ENCODE measurements at places on chromosomes 3 and 15.
A peak's percentile ranks its signal among the peaks of the same experiment; 100 is the strongest.

GRCh38 chr15:26772154-26773066, at the start of gene GABRB3:
Gene GABRB3 (minus strand): TSS chr15:26773066.
- no peak for DNase-seq

GRCh38 chr15:68389041-68389930, 42.7 kb downstream of the ITGA11 start:
- no peak for DNase-seq

DNA sequence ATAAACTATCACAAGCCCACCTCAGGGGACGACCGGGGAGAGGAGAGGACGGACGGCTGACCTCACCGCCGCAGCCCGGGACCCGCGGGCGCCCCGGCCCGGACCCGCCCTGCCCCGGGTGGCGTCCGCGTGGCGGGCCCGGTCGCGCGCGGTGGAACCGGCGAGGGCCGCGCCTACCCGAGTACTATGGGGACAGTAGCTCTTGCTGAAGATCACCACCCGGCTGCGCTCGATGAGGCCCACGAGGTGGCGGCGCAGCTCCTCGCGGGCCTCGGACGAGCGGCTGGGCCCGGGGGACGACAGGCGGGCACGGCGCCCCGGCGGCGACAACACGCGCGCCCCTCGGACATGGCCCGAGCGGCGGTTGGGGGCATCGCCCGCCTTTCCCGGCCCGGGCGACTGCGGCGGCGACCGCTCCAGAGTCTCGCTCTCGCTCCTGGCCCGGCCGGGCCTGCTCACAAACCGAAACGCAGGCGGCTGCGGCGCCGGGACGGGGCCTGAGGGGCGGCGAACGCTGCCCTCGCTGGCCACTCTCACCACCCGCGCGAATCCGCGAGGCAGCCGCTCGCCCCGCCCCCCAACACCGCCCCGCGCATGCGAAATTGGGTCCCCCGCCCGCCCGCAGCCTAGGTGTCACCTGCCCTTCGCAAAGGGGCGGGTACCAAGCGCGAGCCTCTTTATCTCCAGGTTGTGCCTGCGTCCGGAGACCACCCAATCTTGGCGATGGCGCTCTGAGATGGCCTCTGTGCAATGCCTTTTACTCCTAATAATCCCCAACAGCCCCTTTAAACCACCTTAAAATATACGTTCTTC, at the start of gene TXNRD3:
Gene TXNRD3 (minus strand): TSS at position 554 of the 813 bp plus-strand sequence.
- DNase-seq = peak; percentile 47

GRCh38 chr3:18113417-18113816, 311.7 kb downstream of the SATB1 start:
- no peak for DNase-seq

GRCh38 chr3:23873941-23874340, 42.8 kb downstream of the NKIRAS1 start:
- no peak for DNase-seq

DNA sequence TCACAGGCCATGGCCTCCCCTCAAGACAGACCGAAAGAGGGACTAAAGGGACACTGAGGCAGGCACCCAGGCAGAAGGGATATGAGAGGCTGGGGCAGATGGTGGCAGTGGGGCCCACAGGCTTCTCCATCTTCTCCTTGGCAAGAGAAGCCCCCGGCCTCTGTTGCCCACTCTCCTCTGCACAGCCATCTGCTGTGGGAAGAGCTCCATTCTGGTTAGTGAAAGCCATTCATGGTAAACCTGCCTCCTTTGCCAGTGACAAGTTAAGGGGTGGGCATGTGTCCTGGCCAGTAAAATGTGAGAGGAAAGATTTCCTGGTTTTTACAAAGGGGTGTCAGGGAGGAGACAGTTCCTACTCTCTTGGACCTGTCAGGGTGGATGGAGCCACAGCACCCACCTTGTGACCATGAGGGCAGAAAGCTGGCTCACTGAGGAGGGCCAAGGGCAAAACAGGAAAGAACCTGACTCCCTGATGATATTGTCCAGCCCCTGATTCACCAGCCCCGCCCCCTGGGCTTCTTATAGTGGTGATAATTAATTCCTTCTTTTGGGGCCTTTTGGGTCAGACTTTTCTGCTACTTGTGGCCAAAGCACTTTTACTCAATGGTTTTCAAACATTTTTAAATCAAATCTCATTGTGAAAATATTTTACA, 130.4 kb upstream of the SMAD3 start:
- DNase-seq = no peak

All from stimulated activated CD8-positive, alpha-beta memory T cell treated with anti-CD3 and anti-CD28 coated beads, Interleukin-4, amount 100 ng/mL, for 1 hour (primary cell).